ENCODE measurements at places on chromosomes 6 and 20.

DNA sequence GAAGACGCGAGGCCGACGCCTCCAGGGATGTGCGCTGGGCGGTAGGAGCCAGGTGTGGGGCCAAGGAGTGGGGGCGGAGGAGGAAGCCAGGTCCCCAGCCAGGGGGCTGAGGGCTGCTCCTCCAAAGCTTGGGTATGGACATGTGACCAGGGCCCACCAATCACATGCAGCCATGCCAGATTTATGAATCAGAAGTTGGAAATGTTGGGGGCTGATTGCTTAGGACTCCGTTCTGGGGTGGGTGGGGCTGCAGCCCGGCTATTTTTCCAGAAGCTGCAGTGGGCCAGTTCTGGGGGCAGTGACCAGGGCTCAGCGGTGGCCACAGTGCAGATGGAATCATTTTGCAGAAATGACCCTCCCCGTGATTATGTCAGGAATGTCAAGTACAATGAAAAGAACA, 96.0 kb downstream of the CEBPB start:
- peak; percentile 88 for DNase-seq

DNA sequence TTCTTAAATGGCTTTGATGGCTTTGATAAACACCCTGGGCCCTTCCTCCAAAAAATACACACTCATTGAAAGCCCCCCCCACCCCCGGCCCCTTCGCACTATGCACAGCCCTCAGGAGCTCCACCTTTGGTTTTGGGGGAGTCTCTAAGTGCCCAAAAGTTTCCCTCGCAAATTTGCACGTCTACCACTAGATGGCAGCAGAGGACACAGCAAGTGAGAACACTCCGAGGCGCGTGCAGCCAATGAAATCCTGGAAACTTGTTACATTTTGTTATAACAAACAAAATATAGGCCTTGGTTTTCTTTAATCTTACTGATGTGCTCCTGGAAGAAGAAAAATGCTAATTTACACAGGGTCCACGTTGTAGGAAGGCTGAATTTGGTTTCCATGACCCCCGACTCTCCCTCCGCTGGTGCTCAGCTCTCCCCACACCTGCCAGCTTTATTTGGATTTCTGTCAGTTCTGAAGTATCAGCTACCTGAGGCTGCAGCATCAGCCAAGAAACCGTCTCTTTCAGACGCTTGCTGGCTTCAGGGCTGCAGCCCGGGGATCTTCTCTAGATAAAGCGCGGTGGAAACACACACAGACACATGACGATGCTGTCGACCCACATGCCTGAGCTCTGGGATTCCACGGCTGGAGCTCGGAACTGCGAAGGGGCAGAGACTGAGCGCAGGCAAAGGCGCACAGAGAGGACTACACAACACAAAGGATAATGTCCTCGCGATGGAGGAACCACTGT, 148.3 kb upstream of the RPS6KA2 start:
- DNase-seq, result peak; percentile 75

DNA sequence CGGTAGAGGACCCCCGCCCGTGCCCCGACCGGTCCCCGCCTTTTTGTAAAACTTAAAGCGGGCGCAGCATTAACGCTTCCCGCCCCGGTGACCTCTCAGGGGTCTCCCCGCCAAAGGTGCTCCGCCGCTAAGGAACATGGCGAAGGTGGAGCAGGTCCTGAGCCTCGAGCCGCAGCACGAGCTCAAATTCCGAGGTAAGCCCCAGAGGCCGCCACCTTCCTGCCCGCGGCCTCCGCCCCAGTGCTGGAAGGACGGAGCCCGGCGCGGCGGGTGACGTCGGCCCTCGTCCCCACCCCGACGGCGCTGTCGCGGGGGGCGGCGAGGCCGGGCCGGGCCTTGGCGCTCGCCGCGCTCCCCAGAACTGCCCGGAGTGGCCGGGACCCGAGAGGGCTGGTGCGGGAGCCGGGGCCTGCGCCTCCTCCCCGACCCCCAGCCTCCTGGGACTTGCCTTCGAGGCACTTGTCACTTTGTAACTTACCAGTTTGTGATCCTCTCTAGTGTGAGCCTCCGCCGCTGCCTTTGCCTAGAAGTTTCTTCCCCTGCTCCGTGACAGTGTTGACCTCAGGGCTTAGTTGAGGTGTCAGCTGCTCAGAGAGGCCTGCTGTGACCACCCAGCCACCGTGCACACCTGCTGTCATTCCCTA, 417 bp downstream of the VAPB start:
- DNase-seq, result peak; percentile 32

- DNase-seq, result peak; percentile 20
These were observed 24.6 kb downstream of the SLCO4A1 start for GRCh38 chr20:62666736-62667529.

GRCh38 chr6:35015996-35016395, 125.1 kb downstream of the TCP11 start:
- peak; percentile 56 for DNase-seq

DNA sequence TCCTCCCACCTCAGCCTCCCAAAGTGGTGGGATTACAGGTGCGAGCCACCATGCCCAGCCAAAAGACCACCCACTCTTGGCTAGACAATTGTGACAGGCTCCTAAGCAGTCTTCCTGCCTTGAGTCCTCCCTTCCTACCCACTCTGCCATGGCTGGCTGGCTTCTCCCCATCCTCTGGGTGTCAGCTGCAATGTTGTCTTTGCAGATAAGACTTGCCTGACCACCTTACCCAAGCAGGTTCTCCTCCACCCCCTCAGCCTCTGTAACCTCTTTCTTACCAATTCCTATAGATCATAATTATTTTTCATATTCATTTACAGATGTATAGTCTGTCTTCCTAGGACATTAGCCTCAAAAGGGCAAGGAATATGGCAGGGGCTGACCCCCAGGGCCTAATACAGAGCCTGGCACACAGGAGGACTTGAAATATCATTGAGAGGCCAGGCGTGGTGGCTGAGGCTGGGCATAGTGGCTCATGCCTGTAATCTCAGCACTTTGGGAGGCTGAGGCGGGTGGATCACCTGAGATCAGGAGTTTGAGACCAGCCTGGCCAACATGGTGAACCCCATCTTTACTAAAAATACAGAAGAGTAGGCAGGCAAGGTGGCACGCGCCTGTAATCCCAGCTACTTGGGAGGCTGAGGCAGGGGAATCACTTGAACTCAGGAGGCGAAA, 28.7 kb upstream of the SPAG4 start:
- no peak for DNase-seq

DNA sequence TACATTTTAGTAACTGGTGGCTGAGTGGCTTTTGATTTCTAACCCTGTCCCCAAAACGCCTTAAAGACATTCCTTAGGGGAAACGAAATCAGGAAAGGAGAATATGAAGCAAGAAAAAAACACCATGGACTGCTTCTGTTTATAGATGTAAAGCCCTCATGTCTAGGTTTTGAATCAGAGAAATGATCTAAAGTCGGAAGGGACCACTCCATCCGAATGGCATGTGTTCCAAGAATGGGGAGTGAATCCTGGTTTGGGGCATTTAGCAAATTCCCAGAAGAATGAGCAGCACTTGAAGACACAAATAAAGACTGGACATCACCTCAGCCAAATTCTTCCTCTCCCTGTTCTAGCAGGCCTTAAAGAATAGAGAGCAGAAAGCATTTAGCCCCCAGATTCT, 65.6 kb downstream of the CAP2 start:
- DNase-seq, result peak; percentile 43

- DNase-seq, result no peak
These were observed 251.6 kb downstream of the PHF3 start for GRCh38 chr6:63887002-63887751.

DNA sequence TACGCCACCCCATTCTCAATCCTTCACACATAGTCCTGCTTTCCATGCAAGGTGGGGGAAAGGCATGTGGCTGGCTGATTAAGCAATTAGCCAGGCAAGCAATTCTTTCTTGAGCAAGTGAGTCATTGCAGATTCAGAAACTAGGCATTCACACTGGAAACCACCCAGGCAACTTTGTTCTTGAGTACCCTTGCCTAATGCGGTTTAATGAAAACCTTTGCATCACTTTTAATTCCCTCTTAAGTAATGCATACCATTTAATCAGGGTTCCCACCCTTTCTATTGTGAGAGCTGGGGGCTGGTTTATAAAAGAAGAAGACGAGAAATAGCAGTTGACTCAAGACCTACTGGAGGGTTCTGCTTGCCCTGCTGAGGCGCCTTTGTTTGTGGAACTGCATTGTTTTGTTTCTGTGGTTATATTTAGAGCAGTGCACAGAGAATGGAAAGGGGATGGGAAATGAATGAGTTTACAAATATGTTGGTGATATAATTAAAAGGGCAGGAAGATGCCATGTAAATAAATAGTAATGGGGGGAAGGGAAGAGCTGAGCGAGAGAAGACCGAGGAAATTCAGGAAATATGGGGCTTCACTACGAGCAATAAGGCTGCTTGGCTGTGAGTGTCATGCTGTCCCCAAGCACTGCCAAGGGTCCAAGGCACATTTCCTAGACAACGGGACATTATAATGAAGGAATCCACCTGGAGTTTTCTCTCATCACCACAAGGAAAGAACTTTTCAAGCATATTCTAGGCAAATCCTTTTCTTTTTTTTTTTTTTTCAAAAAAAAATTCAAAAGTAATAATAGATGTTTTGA, 48.8 kb upstream of the TSHZ2 start:
- DNase-seq, result peak; percentile 45

- no peak for DNase-seq
These were observed 23.0 kb downstream of the ERGIC3 start for GRCh38 chr20:35564905-35565304.

DNA sequence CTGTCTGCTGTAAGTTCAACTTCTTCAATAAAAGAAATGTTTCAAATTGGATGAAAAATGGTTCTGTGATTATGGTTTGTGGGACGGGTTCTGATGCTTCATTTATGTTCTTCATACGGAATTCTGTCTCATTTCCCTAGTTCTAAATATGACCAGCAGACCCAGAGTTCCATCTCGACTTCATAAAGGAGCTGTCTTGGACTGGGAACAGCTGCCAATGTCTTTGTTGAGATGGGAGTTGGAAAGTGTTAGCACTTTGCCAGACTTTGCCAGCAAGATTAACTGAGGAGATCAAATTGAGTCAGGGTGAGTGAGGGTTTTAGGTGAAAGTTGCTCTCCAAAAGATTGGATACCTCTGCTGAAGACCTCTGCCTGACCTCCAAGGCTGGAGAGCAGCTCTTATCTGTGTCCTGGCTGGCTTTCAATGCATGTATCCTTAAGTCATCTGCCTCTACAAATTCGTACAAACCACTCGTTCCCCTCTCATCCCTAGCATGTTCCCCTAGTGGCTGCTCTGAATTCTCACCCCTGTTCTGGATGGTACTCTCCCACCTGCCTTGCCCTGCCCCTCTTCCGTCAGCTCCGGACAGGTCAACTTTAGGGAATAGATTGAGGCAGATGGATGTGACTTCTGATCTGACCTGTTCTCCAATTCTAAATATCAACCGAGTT, at the start of gene EFCAB8:
TSS of gene EFCAB8 (plus strand) at position 223 of the 672 bp plus-strand sequence. CDS start 4,870 bp downstream, outside the sequence.
- no peak for DNase-seq

- peak; percentile 66 for DNase-seq
These were observed 65.2 kb downstream of the RIN2 start for GRCh38 chr20:19823216-19823615.

GRCh38 chr20:47717421-47717820, 67.9 kb downstream of the SULF2 start:
- no peak for DNase-seq

- peak; percentile 28 for DNase-seq
These were observed 2.2 kb upstream of the OSER1 start for GRCh38 chr20:44212792-44213191.

- DNase-seq, result peak; percentile 84
These were observed 135.7 kb downstream of the BCAS1 start for GRCh38 chr20:53934421-53935343.

DNA sequence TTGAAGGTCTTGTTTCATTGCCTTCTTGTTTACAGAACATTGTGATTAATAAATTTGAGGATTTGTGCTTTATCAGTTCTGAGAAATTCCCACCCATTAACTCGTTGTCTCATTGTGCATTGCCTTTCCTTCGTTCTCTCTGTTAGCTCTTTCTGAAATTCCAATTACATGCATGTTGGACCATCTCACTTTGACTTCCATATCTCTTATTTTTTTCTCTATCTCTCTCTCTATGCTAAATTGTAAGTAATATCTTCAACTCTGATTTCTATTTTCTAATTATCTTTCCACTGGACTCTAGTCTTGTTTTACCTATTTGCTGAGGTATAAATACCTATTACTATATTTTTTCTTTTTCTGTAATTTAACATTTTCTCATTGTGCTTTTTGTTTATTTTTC, 92.3 kb downstream of the SHLD1 start:
- no peak for DNase-seq

GRCh38 chr20:49028684-49029083, 17.4 kb upstream of the CSE1L start:
- peak; percentile 41 for DNase-seq

- no peak for DNase-seq
These were observed 42.4 kb downstream of the NEDD9 start for GRCh38 chr6:11189865-11190624.

- DNase-seq, result no peak
These were observed 2.0 kb downstream of the TREM2 start for GRCh38 chr6:41160933-41161332.

- no peak for DNase-seq
These were observed 35.8 kb downstream of the HLA-DMB start for GRCh38 chr6:32905078-32905477.

- DNase-seq, result peak; percentile 95
These were observed 76.8 kb downstream of the UNC5CL start for GRCh38 chr6:40962241-40962640.

- DNase-seq, result peak; percentile 44
These were observed 14.8 kb upstream of the TMEM244 start for GRCh38 chr6:129875610-129876520.

GRCh38 chr6:37187321-37188022, 17.5 kb downstream of the PIM1 start:
- DNase-seq, result no peak

DNA sequence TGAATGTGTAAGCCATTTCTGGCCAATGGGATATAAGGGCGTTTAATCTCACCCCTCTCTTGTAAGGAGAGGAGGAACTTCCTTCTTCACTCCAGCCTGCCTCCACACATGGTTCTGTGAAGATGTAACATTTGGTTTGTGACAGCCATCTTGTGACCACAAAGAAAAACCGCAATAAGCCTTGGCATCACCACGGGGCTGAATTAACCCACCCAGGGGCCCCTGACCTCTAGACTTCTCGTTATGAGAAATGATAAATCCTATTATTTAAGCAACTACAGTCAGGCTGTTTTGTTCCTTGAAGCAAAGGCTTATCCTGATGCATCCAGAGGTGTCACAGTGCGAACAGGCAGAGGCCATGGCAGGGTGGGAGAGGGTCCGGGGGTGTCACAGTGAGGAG, 139.7 kb downstream of the CDC5L start:
- no peak for DNase-seq

- no peak for DNase-seq
These were observed 119.9 kb downstream of the HFE start for GRCh38 chr6:26206868-26207801.

DNA sequence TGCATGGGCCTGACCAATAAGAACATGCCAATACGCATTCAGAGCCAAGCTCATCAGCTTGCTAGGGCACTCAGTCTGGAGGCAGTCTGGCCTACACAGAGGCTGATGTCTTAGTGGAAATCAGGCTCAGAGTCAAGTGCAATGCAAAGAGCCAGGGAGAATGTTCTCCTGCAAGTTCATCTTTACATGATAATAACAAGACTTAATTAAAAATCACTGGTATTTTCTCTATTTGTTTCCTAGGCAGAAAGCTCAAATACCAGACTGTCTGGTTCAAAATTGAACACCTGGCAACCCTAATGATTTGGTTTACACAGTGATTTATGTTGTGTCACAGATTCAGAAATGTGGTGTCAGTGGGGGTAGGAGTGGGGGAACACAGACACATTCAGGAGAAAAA, 689.3 kb upstream of the FLRT3 start:
- no peak for DNase-seq

- DNase-seq, result peak; percentile 73
These were observed 1.0 kb upstream of the PCIF1 start for GRCh38 chr20:45933266-45934045.

GRCh38 chr6:134174672-134175531, 122.5 kb upstream of the SLC2A12 start:
- peak; percentile 86 for DNase-seq

Data from IMR-90 (cell line).